NT2/D1 (cell line): ENCODE measurements at places on chromosomes 5 and 9.

GRCh38 chr5:56080375-56081052 lies 85.8 kb upstream of the IL6ST start:
- no peak for DNase-seq

DNA sequence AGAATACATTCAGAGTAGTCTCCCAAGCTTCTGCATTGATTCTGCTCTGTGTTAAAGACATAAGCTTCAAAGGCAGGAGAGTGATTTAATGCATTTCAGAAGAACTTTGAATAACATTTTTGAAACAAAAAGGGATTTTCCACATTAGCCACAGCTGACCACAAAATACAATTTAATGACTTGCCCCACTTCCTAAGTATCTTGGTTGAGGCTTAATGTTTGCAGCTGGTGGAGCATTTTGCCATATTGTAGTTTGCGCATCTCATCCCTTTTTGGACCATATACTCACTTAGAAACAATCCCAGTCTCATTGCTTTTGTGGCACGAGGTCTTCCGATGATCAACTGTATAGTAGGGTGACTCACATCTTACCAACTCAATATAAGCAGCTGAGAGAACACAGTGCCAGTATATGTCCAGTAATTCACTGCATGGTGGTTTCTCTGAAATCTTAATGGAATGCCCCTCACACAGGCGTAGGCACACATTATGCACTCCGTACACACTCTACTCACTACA lies 455.8 kb upstream of the PTGER4 start:
- DNase-seq = no peak

DNA sequence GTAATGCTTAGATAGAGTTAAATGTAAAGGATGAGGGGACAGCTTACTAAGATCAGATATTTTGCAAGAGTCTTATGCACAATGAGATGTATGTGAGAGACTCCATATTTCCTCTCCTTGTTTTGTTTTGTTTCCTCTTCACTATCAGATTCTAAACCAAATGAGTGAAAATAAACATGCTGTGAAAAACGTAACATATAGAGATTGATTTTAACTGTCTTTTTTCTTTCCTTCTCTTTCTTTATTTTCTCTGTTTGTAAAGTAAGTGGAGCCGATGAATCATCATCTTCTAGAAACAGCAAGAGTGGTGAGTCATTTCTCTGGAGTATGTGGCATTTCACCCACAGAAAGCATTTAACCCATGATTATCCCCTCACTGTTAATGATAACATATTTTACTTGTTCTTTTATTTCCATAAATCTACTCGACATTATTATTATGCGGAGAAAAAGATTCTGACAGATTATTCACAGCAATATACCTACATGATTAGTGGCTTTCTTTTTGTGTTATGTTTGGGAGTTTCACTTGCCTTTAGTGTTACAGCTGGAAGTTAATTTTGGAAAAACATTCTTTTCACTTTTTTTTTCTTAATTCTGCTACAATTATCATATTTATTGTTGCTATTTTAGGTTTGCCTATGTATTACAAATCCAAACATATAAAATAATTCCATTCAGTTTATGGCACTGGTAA lies 2.1 kb upstream of the ANXA1 start:
- DNase-seq = no peak

DNA sequence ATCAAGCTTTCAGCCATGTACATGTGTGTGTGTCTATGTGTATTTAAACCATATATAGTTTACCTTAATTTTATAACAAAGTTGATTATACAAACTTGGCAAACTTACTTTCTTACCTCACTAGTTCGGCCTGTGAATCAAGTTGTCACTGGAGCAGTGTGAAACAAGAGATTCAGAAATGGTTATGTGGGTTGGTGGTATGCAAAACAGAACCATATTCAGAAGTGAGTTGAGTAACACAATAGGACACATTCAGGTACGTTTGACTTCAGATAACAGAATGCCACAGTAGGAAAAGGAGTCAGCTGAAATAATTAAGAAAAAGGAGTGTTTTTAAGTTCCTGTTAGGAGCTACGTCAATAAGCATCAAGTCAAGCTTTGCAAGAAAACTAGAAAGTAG lies 21.5 kb downstream of the XPA start:
- no peak for DNase-seq

DNA sequence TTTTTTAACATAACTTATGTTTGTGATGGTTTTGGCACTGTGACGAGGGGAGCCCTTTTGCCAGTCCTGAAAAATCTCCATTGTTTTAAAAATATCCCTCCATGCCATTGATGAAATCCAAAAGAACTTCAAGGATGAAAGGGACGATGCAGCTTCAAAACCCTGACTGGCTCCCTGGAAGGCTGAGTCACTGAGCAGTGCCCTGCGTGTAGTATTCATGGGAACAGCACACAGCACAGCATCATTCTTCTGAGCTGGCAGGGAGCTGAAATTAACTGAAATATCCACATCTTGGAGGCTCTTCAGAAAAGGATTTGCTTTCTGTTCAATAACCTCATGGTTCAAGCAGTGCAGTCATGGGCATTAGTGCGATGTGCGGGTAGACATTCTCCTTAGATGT lies 29.7 kb downstream of the PDE4D start:
- no peak for DNase-seq

GRCh38 chr5:167217097-167217743 lies 1074.2 kb upstream of the WWC1 start:
- DNase-seq = no peak

GRCh38 chr5:80714570-80715298 lies 60.0 kb upstream of the DHFR start:
- DNase-seq = no peak

GRCh38 chr9:13570068-13570974 lies 290.8 kb upstream of the MPDZ start:
- DNase-seq = no peak

- no peak for DNase-seq
Measured at GRCh38 chr5:79318935-79319614, 83.1 kb downstream of the JMY start.

DNA sequence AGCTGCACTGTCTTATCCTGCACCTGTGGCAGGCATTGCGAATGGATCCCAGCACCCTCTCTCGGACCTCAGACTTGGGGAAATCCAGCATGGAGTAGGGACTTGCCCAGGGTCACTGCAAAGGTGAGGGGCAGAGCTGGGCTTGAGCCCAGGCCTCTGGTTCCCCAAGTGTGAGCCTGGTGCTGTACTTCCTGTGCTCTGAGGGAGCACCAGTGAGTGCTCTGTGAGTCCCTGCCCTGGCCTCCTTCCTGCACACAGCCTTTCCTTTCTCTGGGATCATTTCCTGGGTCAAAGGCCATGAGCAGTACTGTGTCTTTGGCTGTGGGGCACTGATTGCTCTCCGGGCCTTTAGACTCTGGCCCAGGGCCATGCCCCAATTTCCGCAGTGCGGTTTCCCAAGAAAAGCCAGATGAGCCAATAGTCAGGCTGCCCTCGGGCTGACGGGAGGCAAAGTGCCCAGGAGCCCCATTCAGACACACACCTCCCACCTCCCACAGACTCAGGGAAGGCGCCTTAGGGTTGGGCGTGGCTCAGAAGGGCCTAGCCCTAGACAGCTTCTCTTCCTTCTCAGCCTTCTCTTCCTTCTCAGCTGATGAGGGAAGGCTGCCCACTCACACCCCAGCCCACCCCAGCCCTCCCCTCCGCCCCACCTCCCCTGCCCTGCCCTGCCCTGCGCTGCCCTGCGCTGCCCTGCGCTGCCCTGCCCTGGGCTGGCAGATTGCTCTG lies 23.3 kb upstream of the TRIM14 start:
- no peak for DNase-seq

- no peak for DNase-seq
Measured at GRCh38 chr5:10555277-10555684, 8.6 kb upstream of the ANKRD33B start.

- no peak for DNase-seq
Measured at GRCh38 chr5:180779985-180780610, 22.5 kb downstream of the MGAT1 start.

GRCh38 chr9:129646252-129646651 lies 4.3 kb upstream of the ASB6 start:
- no peak for DNase-seq

DNA sequence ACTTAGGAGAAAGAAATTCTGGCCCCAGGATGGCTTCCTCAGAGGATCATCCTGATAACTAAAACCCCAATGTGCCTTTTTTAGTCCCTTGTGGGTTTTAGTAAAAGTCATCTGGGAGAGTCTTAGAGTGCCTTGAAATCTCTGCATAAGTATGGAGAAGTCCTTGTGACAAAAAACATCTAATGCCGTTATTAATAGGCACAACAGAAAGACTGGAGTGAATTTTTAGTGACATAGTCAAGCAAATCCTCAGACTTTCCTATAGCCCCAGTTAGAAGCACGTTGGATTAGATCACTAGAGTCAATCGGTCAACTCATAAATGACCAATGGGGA lies 108.2 kb upstream of the MPDZ start:
- no peak for DNase-seq

GRCh38 chr5:151126199-151126645 lies 31.4 kb downstream of the ANXA6 start:
- peak; percentile 15 for DNase-seq

GRCh38 chr5:110345623-110346022 lies 380.8 kb downstream of the TMEM232 start:
- DNase-seq = no peak

- no peak for DNase-seq
Measured at GRCh38 chr9:95425910-95426551, 90.7 kb downstream of the PTCH1 start.

GRCh38 chr9:135147474-135147805 lies 60.0 kb downstream of the OLFM1 start:
- no peak for DNase-seq

DNA sequence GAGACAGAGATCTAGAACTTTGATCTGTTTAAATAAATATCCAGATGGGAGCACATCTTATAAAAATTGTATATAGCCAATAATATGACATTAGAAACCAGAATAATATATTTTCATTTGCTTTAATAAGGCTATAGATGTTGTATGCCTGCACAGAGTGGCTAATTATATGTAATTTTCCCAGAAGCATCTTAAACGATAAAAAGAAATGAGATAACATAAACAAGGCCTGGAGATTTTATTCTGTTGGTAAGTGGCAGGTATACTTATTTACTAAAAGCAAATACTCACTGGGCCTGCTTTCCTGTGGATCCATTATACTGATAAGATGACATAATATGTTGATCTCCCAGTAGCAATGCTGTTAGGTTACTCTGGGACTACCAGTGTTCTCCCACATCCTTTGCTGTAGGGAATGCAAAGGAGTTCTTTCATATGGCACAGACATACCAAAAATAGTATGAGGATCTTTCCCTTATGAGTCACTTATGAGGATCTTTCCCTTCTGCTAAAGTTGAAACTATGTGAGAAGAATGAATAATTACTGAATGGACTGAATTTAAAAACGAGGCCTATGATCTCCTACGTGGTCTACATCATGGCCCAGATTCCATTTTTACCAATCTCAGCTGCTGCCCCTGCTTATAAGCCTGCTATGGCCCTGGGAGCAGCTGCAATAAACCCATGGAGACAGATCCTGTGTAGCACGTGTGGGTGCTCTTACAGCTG lies 112.1 kb downstream of the NUDT12 start:
- DNase-seq = no peak

DNA sequence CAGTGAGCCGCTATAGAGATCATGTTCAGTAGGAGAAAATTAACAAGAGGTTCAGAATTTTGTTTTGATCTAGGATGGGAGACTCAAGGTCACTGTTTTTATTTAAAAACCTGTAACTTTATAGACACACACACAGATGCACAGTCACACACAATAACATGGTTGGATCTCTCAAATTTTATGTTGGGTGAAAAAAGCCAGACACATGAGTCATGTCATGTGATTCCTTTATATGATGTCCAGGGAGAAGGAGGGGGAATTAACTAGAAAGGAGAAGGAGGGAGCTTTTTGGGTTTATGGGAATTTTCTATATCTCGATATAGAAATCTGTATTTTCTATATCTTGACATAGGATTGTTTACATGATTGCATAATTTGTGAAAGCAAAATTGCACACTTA lies 17.1 kb downstream of the C6 start:
- DNase-seq = no peak

GRCh38 chr5:36054647-36055046 lies 12.0 kb downstream of the UGT3A2 start:
- no peak for DNase-seq

DNA sequence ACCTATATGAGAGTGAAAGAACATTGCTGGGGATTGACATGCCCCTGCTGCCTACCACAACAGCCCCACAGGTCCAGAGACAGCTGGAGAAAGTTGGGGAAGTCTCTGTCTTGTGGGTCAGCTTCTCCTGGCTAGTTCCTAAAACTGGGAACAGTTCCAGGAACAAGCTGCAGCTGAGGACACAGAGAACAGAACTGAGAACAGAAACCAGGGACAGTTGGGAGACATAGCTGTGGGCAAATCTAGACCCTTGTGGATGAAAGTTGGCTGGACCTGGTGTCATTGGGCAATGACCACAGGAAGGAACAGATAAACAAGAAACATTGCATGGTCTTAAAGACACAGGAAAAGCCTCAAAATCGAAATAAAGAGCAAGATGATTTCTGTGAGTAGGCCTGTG lies 58.3 kb upstream of the MOCS2 start:
- DNase-seq = no peak

DNA sequence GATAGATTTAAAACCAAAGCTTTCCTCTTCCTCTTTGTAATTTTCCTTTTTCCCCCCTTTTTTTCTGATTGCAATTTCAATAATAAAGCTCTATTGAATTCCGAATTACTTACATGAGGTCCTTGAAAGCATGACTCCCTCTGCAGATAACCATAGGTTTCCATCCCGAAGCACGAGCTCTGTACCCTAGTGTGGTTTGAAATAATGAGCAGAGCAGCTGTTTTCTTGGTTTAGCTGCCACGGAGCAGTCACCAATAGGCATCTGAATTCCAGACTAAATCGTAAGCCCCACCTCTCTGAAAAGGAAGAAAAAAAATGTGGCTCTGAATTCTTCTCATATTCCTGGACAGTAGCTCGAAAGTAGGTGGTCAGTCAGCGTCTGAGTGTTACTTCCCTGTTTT lies 18.5 kb upstream of the GNE start:
- DNase-seq = no peak

GRCh38 chr9:83218411-83219090 lies 155.6 kb upstream of the RASEF start:
- DNase-seq = no peak

DNA sequence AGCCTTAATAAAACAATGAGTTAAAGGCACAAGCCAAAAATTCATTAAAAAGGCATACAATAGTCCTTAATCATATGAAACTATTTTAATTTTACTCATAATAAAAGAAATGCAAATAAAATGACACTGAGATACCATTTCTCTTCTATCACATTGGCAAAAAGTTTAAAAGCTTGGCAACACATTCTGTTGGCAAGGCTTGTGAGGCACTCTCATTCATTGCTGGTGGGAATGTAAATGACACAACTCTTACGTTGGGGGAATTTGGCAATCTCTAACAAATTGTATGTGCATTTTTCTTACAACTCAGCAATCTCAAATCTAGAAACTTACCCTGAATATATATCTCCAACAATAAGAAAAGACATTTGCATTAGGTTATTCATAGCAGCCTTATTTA lies 111.6 kb downstream of the PRELID2 start:
- DNase-seq = no peak

- no peak for DNase-seq
Measured at GRCh38 chr9:127380479-127380878, 16.5 kb upstream of the SLC2A8 start.
